ENCODE measurements at places on chromosomes 6 and 20.

DNA sequence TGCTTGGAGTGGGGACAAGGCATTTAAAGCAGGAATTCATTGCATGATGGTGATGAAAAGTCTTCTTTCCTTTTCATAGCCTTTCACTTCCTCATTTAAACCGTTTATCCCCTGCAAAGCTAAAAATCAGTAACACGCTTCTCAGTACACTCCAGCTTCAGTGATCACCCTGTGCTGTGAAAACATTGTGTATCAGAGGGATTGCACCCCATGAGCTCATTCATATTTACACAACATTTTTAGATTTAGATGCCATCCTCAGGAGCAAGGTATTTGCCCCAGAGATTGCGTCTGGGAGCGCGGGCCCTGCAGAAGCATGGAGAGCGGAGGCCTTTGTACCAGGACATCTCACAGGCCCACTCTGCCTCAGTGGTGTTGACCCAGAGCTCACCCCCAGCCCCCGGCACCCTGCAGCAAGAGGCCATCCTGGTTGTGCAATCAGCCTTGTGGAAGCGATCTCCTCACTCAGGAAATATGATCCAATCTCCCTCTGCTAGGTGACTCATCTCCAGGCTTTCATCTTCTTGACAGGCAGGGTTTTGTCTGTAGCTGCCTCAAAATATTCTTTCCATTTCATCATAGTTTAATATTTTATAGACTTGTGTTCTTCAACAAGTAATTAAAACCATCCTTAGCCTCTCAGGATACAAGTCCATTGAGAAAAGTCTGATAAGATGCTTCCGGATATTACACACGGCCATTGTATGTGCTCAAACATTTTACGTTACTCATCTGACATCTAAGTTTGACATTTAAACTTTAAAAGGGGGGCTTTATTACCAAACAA lies 38.9 kb upstream of the THBS2 start:
- no peaks in the 10 kb centered on the region for H3K4me1 ChIP-seq
- peak; percentile 37 for DNase-seq
- no peak overlapping the region for H3K4me3 ChIP-seq

- H3K27ac ChIP-seq: no peak overlapping the region
- H3K36me3 ChIP-seq: no peaks in the 10 kb centered on the region
- H3K27me3 ChIP-seq: no peaks in the 10 kb centered on the region
- H3K4me1 ChIP-seq: no peaks in the 10 kb centered on the region
- H3K4me3 ChIP-seq: no peak overlapping the region
Measured at GRCh38 chr6:84197708-84198107, 29.7 kb downstream of the CEP162 start.

- no peak for DNase-seq
- H3K4me3 ChIP-seq: no peak overlapping the region
- no peaks in the 10 kb centered on the region for H3K27me3 ChIP-seq
- H3K4me1 ChIP-seq: no peaks in the 10 kb centered on the region
- no peaks in the 10 kb centered on the region for H3K36me3 ChIP-seq
Measured at GRCh38 chr20:24016607-24017457, 28.3 kb upstream of the GGTLC1 start.

- H3K27me3 ChIP-seq: peaks cover 3% of the 10 kb centered on the region
- H3K36me3 ChIP-seq: no peaks in the 10 kb centered on the region
- no peak for DNase-seq
Measured at GRCh38 chr6:39223555-39223954, 5.7 kb downstream of the KCNK5 start.

DNA sequence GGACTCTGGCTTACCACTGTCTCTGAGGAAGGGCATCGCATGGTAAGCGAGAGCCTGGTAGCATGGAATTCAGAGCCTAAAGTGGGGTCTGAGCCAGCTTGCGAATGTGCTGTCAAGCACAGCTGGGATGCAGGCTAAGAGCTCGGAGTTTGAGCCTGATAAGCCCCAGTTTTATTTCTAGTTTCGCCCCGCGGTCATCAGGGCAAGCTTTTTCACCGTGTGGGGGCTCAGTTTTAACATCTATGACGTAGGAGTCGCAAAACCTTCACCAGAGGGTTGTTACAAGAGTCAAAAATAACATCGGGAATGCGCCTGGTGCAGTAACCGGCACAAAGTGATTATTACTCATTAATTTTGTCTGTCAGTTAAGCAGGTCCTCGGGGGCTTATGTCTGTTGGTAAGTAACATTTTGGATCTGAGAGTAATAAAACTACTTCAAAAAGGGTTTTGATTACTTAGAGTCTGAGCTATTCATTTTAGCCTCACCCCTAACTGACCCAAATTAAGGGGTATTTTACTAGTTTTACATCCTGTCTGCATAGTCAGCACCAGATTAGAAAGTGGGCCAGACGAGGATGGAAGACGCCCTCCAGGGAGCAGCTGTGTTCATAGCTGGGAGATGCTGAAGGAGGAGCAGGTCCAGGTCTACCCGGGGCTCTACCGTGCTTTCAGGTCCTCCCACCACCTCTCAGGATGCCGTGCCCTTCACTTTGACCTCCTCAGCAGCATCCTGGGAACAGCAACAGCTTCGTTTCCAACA lies 29.7 kb downstream of the SLC22A23 start:
- no peaks in the 10 kb centered on the region for H3K36me3 ChIP-seq
- DNase-seq: no peak
- peak overlapping the region; percentile 15 for H3K27ac ChIP-seq
- no peak overlapping the region for H3K4me3 ChIP-seq

DNA sequence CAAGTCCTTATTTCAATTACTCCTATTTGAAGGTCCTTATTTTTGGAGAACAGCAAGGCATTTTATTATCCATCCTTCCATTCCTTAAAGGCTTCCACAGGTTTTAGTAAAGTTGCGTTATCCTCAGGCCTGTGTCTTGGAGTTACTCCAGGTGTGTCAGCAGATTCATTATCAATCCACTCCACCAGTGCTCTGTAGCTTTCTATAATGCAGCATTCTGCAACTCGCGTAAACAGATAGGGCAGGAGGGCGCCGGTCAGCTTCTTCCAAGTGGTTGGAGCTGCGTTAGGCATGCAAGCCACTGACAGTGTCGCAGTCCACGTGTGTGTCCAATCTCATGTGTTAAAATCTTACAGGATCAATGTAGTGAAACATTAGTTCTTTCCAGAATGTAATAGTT lies 75.8 kb downstream of the SYTL3 start:
- no peak overlapping the region for H3K4me3 ChIP-seq
- no peaks in the 10 kb centered on the region for H3K36me3 ChIP-seq
- H3K27ac ChIP-seq: no peak overlapping the region
- no peaks in the 10 kb centered on the region for H3K4me1 ChIP-seq
- H3K27me3 ChIP-seq: no peaks in the 10 kb centered on the region
- DNase-seq: no peak

DNA sequence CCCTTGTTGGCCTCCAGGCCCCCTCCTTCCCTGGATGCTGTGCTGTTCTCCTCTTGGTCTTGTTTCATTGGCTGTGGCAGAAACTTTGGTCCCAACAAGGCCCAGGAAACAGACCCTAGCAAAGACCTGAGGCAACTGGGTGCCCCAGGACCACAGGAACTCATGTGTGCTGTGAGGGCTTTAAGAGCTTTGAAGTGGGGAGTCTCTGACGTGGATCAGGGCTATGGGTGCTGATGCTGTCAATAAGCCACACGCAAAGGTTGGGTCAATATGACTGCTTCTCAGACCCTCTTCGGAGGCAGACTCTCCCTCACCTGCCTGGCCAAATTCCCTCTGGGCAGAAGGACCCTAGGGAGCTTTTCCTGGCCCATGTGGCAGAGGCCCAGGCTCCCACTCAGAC lies 91.5 kb upstream of the MLN start:
- H3K27me3 ChIP-seq: peaks cover 8% of the 10 kb centered on the region
- no peak overlapping the region for H3K27ac ChIP-seq
- no peaks in the 10 kb centered on the region for H3K36me3 ChIP-seq
- no peak for DNase-seq

DNA sequence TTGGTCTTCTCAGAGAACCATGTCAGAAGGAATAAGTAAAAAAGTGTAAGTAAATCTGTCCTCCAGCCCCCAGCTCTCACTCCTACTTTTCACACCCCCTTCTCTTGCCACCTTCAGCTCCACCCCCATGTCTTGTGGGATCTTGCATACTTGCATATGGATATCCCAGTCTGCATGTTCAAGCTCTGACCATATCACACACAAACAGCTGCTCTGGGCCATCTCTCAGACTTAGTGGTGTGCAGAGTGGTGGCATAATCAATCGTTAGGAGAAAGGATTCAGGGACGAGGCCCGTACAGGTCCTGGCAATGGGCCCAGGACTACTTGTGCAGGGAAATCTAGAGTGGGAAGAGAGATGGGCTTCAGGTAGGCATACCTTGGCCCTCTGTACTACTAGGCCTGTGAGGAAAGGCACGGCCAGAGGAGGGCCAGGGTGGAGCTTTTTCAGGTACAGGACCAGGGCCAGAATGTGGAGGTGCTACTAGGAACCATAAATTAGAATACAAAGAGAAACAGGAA lies 112.0 kb upstream of the SGK1 start:
- no peak overlapping the region for H3K4me3 ChIP-seq
- H3K4me1 ChIP-seq: no peaks in the 10 kb centered on the region
- no peaks in the 10 kb centered on the region for H3K27me3 ChIP-seq
- H3K36me3 ChIP-seq: no peaks in the 10 kb centered on the region
- DNase-seq: no peak
- H3K27ac ChIP-seq: no peak overlapping the region

GRCh38 chr20:62066339-62066982 lies 780 bp upstream of the TAF4 start:
- peak overlapping the region; percentile 99 for H3K27ac ChIP-seq
- peak; percentile 62 for DNase-seq
- H3K4me3 ChIP-seq: peak overlapping the region; percentile 72
- H3K36me3 ChIP-seq: no peaks in the 10 kb centered on the region
- peaks cover 17% of the 10 kb centered on the region for H3K4me1 ChIP-seq

DNA sequence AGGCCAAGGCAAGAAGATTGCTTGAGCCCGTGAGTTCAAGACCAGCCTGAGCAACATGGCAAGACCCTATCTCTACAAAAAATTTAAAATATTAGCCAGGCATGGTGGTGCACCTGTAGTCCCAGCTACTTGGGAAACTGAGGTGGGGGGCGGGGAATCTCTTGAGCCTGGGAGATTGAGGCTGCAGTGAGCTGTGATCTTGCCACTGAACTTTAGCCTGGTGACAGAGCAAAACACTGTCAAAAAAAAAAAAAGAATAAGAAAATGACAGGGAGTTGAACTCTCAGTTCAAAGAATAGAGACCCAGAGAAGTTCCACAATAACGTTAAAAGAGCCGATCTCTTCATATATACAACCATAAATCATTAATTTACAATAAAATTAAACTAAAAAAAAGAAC lies 24.8 kb upstream of the AMD1 start:
- no peak for DNase-seq
- no peaks in the 10 kb centered on the region for H3K4me1 ChIP-seq
- H3K27ac ChIP-seq: no peak overlapping the region
- no peaks in the 10 kb centered on the region for H3K27me3 ChIP-seq
- H3K36me3 ChIP-seq: no peaks in the 10 kb centered on the region

All from breast epithelium (tissue), 4 donors.